ENCODE measurements at places on chromosomes 2 and 18.

GRCh38 chr2:177395351-177396065 is 2.9 kb downstream of the AGPS start:
- DNase-seq = no peak

DNA sequence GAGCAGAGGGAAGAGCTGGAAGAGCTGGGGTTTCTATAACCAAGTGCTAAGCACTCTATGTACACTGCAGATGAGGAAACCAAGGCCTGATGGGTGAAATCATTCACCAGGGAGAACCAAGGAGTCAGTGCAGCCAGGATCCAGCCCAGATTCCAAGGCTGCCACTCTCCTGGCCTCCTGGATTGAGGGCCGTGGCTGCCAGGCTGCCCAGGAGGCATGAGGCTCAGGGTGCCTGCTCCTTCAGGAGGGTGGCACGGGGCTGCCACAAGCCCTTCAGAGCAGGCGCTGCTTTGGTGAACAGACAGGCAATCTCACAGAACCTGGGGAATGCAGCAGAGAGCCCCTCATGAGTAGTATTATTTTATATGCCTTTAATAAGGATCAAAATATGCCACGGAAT is 293.7 kb upstream of the HDAC4 start:
- no peak for DNase-seq

DNA sequence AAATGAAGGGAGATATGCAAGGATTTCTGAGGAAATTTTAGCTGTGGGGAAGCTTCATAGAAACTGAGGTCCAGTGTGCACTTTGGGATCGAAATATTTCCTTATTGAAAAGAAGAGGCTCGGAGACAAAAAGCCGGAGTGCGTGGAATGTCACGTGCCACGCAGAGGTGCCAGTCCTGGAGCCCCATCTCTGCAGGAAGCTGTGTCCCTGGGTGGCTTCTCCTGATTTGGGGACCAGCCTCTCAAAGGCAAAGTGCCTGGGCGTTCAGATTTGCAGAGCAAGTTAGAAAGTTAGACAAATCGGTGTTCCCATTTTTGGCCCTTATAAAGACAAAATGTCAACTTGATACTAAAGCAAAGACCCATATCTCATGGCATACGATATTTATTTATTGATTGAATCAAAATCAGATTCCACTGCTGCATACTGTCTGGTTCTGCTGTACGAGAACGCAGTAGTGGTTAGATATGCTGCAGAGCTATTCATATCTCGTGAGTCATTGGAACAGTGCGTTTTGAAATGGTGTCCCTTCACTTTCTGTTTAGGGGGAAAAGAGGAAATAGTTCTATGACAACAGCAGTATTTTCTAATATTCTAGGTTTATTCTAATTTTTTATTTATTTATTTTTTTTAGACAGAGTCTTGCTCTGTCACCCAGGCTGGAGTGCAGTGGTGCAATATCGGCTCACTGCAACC is 9.1 kb upstream of the ATG16L1 start:
- DNase-seq = no peak

DNA sequence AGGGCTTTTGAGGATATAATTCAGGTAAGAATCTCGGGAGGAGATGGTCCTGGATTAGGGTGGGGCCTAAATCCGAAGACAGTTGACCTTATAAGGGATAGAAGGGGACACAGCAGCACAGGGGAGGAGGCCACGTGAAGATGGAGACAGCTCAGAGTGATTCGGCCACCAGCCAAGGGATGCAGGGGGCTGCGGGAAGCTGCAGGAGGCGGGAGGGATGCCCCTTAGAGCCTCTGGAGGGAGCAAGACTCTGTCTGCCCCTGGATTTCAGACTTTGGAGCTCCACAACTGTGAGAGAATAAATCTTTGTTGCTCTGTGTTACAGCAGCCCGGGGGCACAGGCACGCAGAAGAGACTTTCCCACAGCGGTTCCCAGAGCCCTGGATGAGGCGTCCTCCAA is 143.7 kb downstream of the ASB1 start:
- DNase-seq = no peak

GRCh38 chr2:177806025-177806424 is 266.6 kb downstream of the PDE11A start:
- DNase-seq = no peak

- peak; percentile 59 for DNase-seq
Observed at GRCh38 chr2:199973703-199974102, 18.3 kb downstream of the MAIP1 start.

DNA sequence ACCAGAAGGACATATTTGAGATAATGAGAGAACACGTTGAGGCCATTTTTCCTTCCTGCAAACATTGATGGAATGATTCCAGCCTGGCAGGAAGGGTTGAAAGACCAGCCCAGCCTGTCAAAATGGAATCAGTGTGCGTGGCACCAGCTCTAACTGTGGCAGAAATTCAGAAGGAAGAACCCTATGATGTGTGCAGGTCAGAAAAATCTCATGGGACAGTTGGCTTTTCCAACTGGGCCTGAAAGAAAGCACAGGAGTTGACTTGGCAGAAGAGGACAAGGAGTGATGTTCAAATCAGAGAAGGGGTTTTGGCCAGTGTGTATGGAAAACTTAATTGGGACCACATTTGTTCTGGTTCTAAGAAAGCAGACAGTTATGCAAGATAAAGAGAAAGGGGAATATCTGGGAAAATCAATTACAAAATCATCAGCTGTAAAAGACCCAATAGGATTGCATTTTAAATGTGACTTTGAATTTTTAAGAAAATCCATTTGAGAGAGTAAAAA is 192.8 kb upstream of the PID1 start:
- DNase-seq = no peak

DNA sequence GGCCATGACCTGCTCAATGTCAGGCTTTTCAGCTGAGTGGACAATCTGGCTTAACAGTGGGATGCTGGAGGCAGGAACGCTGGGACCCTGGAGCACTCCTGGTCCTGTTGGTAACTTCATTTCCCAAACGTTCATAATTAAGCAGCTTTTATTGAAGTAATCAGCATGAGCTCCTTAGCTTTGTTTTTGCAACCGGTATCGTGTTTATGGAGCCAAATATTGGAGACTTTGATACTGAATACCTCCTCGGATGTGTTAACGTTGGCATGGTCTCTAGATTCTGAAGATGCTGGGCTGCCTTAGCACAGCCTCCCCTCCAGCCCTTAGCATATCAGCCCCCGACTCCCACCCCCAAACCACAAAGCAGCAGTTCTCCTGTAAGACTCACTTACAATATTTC is 60.7 kb downstream of the OSR1 start:
- peak; percentile 19 for DNase-seq

DNA sequence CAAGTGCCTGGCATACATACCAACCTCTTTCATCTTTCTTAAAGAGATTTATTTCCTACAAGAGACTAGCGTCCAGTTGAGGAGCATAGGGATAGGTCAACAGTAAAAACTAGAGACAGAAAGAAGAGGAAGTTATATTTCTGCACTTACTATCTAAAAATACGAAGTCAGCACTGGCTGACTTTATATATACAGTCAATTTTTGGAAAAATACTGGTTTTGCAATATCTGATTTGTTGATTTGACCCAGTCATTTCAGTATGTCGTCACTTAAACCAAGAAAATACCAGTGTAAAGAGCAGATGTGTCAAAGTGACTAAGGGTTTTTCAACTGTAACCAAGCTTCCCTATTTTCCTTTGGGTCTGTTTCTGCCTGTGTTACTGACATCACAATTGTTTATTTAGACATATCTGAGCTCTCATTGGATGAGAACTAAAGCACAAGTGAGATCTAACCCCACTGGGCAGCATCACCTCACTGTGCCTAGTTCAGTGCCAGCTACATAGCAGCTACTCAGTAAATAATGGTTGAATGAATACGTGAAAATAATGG is 23.0 kb downstream of the CYTIP start:
- no peak for DNase-seq

DNA sequence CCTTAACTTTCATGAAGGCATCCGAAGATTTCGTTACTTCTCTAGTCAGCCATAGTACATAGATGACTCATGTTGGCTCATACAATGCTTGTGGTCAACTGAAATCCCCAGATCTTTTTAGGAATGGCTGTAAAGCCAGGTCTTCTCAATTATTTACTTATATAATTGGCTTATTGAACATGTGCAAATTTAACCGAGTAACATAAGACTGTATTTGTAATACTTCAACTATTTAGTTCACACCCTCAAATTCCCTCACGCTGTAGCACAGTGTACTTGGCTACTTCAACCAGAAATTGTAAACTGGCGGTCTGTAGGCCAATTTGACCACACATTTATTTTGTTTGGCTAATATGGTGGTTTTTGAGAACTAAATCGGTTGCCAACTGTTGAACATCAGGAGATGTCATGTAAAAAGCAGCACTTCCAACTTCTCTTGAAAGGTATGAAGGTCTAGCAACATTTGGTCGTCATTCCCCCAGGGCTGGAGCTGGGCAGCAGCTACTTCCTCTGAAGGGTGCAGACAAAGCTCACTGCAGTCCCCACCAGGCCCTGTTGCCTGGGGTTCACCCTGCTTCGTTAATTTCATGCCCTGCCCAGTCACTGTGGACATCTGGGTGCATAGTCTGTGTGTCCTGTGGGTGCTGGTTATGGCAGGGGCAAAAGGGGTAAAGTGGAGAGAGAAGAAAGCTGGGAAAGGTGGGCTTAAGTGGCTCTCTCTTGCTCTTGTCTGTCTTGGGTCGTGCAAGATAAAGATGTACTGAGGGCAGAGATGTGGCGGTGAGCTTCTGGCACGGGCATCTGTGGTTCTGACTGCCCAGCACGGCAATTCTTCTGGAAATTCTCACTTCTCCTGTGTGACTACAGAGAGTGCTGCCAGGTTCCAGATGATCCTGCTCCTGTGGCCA is 3.2 kb upstream of the SH3RF3 start:
- DNase-seq = no peak

DNA sequence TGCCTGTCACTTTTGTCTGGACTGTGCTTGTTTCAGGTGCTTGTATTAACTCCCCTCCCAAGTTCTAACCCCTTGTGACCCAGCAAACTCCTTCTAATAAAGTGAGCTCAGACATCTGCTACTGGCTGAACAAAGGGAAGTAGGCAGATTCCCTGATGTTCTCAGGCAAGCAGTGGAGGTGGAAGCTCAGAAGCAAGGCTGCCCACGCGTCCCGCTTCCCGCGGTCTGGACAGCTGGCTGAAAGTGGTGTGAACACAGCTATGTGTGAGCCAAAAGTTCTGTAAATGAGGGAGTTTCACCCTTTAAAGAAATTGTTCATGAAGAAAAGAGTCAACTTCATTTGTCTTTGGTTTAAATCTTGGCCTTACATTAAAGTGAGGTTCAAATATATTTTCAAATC is 40.0 kb downstream of the NAPG start:
- DNase-seq = no peak

DNA sequence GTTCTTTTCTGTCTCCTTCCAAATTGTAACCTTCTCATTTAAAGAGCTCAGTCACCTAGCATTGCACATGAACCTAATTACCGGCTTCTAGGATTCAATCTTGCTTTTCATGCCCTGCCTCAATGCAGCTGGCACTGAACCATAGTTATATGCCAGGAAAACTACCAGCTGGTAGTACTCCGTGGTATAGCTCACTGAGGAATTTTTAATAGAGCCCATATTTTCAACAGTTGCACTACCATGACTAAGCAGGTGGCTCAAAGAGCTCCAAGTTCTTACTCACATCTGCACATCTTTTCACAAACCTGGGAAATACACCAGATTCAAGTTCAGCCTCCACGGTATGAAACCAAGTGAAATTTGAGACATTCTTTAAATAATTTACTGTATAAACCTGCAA is 363.5 kb downstream of the GRB14 start:
- DNase-seq = no peak

- DNase-seq = no peak
Observed at GRCh38 chr2:6978991-6979390, 61.8 kb downstream of the RNF144A start.

GRCh38 chr2:105868060-105868459 is 123.3 kb downstream of the NCK2 start:
- DNase-seq = no peak

GRCh38 chr2:165033402-165033801 is 78.1 kb upstream of the SLC38A11 start:
- DNase-seq = no peak
